ENCODE measurements at places on chromosomes 7 and 10.

DNA sequence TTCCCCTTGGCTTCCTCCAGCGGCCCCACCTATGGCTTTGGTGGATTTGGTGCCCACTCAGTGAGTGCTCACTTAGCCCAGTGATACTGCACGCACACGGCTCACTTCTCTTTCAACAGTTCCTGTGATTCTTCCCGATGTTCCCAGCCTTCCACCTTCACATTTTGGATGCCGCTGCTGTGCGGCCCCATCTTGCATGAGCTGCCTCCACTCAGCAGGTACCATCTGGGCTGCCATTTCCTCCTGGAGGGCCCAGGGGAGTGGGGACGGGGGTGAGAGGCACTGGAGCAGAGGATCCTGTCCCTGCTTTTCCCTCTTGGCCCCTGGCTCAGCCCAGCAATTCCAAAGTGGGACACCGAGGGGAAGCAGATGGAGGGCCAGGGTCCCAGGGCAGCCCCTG is 323.3 kb upstream of the ZNF32 start:
- no peak for DNase-seq

GRCh38 chr10:119007211-119007574 is 22.3 kb upstream of the NANOS1 start:
- no peak for DNase-seq

GRCh38 chr7:15015545-15016314 is 113.2 kb upstream of the DGKB start:
- DNase-seq, result peak; percentile 78

DNA sequence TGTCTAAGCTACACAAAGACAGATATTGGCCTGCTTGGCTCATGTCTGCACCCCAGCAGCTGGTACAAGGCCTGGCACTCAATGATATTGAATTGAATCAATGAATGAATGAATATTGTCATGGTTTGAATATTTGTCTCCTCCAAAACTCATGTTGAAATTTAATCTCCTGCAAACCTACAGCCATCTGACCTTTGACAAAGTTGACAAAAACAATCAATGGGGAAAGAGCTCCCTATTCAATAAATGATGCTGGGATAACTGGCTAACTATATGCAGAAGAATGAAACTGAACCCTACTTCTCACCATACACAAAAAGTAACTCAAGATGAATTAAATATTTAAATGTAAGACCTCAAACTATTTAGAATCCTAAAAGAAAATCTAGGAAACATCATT is 144.7 kb downstream of the CYP26A1 start:
- DNase-seq, result no peak

GRCh38 chr7:74272305-74273038 is 16.7 kb upstream of the CLIP2 start:
- DNase-seq, result peak; percentile 96

DNA sequence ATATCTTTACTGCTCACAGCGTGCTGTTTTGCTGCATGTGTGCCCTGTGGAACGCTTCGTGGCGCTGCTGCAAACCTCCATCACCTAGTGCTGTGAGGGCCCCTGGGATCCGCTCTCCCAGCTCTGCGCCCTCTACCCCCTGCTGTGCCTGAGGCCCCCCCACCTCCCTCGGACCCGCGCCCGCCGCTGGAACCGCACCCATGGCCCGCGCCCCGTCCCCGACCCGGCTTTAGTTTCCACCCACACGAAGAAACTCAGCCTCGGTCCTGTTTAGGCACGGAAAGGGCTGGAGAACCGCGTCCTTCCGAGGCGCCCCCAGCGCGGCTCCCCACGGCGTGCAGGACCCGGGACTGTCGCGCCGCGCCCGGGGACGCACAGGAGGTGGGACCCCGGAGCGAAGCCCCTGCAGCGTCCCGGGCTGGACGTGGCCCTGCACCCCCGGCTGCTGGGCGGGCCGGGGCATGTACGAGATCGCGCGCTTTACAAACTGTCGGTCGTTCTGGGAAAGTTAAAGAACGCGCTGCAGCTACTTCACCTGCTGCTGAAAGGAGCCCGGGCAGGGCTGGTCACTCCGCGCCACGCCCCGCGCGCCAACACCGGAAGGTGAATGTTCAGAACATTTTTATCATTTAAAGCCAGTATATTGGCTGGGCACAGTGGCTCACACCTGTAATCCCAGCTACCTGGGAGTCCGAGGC is 54.3 kb downstream of the BMS1 start:
- peak; percentile 12 for DNase-seq

GRCh38 chr7:131606346-131607290 is 50.2 kb upstream of the PODXL start:
- DNase-seq, result no peak

GRCh38 chr7:2282185-2282751 is 32.0 kb downstream of the SNX8 start:
- no peak for DNase-seq

DNA sequence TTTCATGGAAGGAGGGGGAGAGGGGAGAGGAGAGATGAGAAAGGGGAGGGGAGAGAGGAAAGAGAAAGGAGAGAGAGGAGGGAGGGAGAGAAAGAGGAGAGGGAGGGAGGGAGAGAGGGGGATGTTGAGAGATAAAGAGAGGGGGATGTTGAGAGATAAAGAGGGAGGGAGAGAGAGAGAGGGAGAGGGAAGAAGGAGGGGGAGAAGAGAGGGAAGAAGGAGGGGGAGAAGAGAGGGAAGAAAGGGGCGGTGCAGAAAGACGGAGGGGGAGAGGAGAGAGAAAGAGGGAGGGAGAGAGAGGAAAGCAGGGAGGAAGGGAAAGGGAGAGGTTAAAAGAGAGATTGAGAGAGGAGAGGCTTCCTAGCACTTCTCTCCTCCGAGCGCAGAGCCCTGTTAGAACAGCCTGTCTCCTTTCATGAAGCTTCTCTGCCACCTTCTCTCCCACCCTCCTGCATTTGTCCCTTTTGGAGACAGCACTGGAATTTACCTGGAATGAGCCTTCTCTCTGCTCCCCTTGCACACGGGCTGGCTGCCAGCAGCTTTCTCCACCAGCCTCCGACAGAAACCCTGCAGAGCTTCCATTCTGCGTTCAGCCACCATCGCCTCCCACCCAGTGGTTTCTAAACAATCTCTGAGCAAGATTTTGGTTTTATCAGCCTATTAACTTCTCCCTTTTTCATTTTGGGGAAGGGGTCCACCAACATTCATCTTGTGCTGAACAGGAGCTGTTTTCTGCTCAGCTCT is 74.0 kb upstream of the CARD11 start:
- DNase-seq, result no peak

DNA sequence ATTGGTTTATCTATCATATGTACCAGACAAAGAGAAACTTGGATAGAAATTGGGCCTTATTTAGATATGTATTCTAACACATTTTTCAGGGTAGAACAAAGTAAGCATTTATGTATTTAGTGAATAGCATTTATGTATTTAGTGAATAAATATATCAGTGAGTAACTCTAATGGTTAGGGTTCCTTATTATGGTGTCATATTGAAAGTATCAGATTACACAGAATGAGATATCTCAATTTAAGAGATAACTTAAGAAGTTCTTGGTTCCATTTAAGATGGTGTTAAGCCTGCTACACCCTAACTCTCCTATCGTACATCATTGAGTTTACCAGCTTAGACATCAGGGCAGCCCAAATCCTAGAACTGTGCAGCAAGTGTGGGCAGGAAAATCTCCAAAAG is 35.9 kb upstream of the DMTF1 start:
- DNase-seq, result no peak

DNA sequence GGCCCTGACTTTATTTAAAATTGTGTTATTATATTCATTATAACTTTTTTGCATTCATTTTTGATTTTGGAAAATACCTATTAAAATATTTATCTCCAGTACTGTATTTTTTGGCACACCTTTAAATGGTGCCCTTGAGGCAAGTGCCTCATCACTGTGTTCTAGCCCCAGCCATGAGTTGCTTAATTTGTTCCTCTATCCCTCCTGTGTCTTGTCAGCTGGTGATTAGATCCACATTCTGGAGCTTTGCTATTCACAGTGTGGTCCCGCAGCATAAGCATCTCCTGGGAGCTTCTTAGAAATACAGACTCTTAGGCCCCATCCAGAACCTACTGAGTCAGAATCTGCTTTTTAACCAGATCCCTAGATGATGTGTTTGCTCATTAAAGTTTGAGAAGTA is 19.8 kb downstream of the AGK start:
- peak; percentile 8 for DNase-seq

DNA sequence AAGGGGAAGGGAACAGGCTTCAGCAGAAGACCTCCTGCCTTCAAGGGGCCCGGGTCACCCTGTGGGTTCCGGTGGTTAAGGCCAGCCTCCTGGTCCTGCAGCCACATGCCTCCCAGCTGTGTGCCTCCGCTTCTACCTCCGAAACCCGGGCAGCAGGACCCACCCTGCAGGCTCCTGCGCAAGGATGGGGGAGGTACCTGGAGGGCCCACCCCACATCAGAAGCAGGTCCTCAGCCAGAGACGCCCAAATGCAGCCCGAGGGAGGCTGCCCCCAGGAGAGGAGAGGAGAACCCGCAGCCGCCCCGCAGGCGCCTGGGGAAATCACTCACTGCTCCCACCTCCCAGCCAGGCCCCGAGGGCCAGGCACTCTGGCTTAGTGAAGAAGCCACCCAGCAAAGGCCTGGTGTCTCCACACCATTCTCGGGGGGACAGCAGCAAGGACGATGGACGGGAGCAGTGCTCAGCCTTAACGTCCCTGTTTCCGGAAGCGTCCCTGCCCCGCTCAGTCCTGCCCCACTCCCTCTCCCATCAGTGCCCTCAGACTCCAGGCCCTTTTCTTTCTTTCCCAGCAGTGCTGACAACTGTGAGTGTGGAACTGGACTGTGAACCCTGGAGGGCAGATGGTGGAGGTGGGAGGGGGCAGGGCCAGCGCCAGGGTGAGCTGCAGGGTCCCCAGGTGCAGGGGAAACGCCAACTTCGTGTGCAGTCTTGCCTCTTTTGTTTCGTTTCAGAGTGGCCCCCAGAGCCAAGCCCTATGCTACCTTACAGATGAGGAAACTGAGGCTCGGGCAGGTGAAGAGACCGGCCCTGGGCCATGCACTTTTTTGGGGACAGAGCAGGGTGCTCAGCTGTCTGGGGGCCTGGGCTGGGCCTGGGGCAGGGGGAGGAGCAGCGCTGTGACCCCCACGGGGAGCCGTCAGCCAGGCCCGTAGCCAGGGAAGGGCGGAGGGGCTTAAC is 138.0 kb downstream of the FAM53B start:
- DNase-seq, result no peak

DNA sequence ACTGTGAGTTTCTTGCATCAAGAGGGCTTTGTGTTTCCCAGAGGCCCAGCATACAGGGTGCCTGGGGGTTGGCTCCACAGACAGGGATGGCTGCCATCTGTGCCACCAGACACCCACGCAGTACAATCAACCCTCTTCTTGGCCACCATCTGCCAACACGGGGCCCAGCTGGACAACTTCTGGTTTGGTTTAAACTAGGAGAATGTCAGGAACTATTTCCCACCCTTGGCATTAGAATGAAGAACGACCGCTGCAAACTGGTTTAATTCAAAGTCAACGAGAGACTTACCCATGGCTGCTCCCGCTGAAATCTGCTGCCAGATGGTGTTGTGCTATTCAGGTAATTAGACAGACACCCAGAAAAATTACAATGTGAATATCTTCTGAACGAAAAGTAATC is 27.8 kb downstream of the NMT2 start:
- DNase-seq, result no peak

DNA sequence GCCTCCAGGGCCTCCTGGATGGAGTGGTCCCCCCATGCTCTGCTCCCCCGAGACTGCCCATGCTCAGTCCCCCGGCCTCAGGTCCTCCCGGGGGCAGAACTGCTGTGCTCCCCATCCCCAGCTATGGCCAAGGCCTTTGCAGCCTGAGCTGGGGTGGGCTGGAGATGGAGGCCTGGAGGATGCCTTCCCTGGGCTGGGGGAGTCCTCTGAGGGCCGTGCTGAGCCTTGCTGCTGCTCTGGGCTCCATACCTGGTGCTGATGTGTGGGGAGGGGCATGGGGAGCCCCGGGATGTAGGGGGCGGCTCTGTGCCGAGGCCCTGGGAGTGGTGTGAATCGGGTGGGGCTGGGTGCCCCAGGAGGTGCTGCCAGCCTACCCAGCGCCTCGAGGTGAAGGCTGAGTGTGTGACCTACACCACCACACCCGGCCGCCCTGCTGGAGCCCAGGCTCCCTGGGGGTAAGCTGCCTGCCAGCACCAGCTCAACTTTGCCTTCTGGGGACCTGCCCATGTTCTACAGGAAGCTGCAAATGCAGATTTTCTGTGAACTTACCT is 109.5 kb downstream of the UNCX start:
- no peak for DNase-seq

- DNase-seq, result no peak
These were observed 151.5 kb downstream of the PFKFB3 start for GRCh38 chr10:6354168-6354772.

GRCh38 chr7:36128448-36129047 is 24.5 kb upstream of the EEPD1 start:
- DNase-seq, result peak; percentile 95

DNA sequence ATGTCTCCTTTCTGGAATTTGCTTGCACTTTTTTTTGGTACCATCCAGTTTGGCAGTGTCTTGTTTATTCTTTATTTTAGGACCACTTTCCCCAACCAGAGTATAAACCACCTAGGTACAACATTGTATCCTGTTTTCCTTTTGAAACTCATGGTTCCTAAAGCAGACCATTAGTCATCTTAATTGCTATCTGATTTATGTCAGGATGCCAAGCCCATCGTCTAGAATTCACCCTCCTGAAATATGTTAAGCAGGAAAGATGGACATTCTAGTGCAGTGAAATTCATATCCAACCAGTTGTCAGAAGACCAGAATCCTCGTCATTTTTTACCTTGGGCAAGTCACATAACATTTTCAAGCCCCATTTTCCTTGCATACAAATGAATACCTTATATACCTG is 223.6 kb upstream of the KMT2E start:
- DNase-seq, result no peak

- peak; percentile 13 for DNase-seq
These were observed 128.6 kb downstream of the OAT start for GRCh38 chr10:124289851-124290795.

DNA sequence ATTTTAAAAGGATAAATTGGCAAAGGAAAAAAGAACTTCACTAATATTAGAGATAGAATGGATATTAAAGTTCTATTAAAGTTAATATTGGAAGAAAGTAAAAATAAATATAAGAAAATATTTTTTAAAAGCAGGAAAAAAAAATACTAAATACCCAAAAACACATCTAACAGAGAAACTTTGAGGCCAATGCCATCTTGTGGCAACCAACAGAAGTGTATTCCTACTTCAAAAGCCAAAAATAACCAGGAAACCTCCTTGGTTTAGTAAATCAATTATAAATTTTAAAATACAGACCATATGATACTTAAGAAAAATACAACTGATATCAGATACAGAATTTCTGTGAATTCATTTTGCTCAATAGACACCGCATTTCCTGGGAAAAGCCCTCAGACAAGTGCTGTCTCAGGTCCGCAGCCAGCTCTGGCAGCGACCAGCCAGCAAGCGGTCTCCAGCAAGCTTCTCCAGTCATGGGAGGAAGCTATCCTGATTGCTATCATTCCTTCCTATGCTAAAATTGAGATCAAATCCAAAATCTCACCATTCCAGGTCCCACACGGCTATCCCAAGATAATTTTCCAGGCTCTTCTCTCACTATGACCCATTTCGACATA is 65.3 kb downstream of the LMBR1 start:
- DNase-seq, result peak; percentile 48

All from fibroblast of mammary gland (primary cell).